ENCODE measurements at places on chromosomes 4 and X.
A peak's percentile ranks its signal among the peaks of the same experiment; 100 is the strongest.

- DNase-seq = no peak
Observed at GRCh38 chr4:3441501-3442459, at the start of gene HGFAC. Gene HGFAC, plus strand, starts transcription at chr4:3441968. Its CDS starts 34 bp downstream, at chr4:3442002.

GRCh38 chr4:13527192-13527980 lies 16.9 kb downstream of the NKX3-2 start:
- DNase-seq = no peak

- DNase-seq = no peak
Observed at GRCh38 chr4:15428611-15429010, 778 bp downstream of the C1QTNF7 start.

- DNase-seq = no peak
Observed at GRCh38 chrX:122771933-122772332, 412.1 kb upstream of the GRIA3 start.

GRCh38 chr4:94525993-94526728 lies 74.4 kb downstream of the PDLIM5 start:
- DNase-seq = no peak

DNA sequence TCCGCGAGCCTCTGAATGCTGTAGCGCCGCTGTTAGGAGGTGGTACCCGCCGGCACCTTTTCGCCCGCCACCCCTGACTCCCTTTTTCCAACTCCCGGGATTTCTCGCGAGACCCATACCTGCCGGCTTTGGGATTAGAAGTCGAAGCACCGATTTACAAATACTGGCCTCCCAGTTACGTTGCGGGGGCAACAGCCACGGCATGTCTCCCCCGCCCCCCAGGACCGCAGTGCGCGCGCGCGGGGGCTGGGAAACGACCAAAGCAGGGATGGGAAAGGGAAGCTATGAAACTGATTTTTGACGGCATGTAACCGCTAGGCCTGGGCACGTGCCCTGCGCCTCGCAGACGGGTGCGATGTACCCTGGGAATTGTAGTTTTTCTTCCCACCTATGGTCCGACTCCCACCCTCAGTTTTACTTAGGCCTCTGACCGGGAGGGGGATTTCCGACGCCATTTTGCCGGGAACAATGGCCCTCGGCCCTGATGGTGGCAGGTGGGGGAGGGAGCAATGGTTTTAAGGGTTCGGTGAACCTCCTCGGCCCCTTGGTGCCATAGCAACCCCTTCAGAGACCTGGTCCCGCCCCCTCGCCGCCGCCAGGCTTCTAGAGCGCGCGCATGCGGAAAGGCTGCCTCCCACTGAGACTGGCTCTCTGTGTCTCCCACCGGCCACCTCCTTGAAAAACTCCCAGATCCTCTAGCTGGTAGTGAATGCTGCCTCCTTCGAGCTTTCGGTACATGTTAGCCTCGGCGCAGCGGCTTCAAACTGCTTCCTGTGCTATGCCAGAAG lies 772 bp upstream of the WNK3 start:
- DNase-seq = peak; percentile 60

DNA sequence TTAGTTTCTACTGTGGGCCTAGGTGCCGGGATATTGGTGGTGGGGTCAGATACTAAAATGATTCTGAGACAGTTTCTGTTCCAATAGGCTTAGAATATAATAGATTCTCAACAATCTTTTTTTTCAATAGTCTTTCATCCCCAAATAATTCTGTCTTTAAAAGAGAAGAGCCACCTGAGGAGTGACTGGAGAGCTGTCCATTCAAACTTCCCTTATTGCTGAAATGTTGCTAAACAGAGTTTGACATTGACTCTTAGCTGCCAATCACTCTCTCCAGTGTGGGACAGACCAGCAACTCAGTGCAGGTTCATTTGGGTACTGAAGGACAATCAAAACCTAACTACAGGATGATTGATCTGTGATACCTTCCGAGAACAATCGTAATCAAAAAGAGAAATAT lies 12.4 kb upstream of the ADH7 start:
- DNase-seq = no peak

DNA sequence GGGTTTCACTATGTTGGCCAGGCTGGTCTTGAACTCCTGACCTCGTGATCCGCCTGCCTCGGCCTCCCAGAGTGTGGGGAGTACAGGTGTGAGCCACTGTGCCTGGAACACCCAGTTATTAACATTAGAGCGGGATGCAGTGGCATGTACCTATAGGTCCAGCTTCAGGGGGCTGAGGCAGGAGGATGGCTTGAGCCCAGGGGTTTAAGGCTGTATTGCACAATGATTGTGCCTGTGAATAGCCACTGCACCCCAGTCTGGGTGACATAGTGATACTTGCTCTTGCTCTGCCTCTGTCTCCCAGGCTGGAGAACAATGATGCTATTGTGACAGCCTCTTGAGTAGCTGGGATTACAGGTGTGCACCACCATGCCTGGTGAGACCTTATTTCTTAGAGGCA lies 39.8 kb downstream of the FAM193A start:
- DNase-seq = no peak

Measured in T1000 (cell line).